Progenitor cell of endocrine pancreas (in vitro differentiated cells): ENCODE measurements at places on chromosomes 11 and 22. TPM values are rescaled to one million over a fixed set of nuclear protein-coding genes. Genes with fewer than 3 reads are reported as not detected.
A peak's percentile ranks its signal among the peaks of the same experiment; 100 is the strongest.

- H3K27ac ChIP-seq = no peak overlapping the region
- H3K36me3 ChIP-seq = no peaks in the 10 kb centered on the region
- H3K4me1 ChIP-seq = peaks cover 8% of the 10 kb centered on the region
- no peak for DNase-seq
- peaks cover 7% of the 10 kb centered on the region for H3K27me3 ChIP-seq
- H3K4me3 ChIP-seq = no peak overlapping the region
Measured at GRCh38 chr22:29872144-29872893, 10.7 kb upstream of the MTMR3 start.

The IGLL1 gene
- total RNA-seq = not detected in 2 replicates

- no peak overlapping the region for H3K4me3 ChIP-seq
- H3K36me3 ChIP-seq = peaks cover 4% of the 10 kb centered on the region
Measured at GRCh38 chr11:16099343-16099900, 256.9 kb downstream of the SOX6 start.

GRCh38 chr22:23115825-23116494, 25.8 kb downstream of the RSPH14 start:
- no peak overlapping the region for H3K4me3 ChIP-seq
- no peaks in the 10 kb centered on the region for H3K27me3 ChIP-seq
- no peaks in the 10 kb centered on the region for H3K36me3 ChIP-seq
- H3K27ac ChIP-seq = no peak overlapping the region
- DNase-seq = no peak

The OR56A1 gene
- total RNA-seq = 0.09 TPM in 1 of 2 replicates, not detected in the other

GRCh38 chr11:61482513-61482912, 26.0 kb upstream of the LRRC10B start:
- peaks cover 9% of the 10 kb centered on the region for H3K4me1 ChIP-seq
- H3K27ac ChIP-seq = no peak overlapping the region
- H3K36me3 ChIP-seq = peaks cover 2% of the 10 kb centered on the region
- peak; percentile 37 for DNase-seq

The TYR gene
- total RNA-seq = not detected in 2 replicates

DNA sequence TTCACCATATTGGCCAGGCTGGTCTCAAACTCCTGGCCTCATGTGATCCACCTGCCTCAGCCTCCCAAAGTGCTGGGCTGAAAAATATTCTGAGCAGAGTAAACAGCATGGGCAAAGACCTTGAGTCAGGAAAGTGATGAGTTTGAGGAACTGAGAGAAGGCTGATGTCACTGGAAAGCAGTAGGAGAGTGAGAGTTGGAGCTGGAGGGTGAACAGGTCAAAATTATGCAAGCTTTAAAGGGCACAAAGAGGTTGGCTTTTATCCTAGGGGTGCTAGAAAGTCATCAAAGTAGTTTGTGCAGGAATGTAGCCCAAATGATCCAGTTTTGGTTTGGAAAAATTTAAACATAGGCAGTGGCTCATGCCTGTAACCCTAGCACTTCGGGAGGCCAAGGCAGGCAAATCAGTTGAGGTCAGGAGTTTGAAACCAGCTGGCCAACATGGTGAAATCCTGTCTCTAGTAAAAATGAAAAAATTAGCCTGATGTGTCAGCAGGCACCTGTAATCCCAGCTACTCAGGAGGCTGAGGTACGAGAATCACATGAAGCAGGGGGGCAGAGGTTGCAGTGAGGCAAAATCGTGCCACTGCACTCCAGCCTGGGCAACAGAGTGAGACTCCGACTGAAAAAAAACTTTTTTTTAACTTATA, 44.7 kb upstream of the CXCR5 start:
- H3K36me3 ChIP-seq = no peaks in the 10 kb centered on the region
- no peak for DNase-seq
- H3K27ac ChIP-seq = no peak overlapping the region
- peaks cover 3% of the 10 kb centered on the region for H3K27me3 ChIP-seq
- no peaks in the 10 kb centered on the region for H3K4me1 ChIP-seq
- no peak overlapping the region for H3K4me3 ChIP-seq

DNA sequence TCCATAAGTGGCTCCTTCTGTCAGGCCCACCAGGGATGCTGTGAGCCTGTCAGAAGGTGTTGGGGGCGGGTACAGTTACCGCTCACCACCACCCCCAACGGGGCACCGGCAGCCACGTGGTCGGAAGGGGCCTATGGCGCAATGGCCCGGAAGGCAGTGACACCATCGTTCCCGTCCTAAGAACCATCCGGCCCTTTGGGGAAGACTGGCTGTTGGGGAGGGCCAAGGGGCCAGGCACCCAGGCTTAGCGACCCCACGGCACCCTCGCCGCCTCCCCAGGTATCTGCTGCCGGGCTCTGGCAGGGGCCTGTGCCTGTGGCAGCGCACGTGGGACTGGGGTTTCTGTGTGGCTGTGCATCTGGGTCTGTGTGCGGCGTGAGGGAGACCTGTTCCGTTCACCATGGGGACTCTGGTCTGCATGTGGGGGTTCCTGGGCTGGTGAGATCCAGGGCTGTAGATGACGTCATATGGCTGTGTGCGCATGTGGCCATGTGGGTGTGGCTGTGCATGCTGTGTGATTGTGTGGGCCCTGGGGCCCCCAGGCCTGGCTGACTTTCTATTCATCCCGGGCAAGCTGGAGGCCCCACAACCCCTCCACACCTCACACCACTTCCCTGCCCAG, 717 bp downstream of the OSM start:
- DNase-seq = no peak
- H3K4me1 ChIP-seq = no peaks in the 10 kb centered on the region
- H3K4me3 ChIP-seq = no peak overlapping the region
- H3K27me3 ChIP-seq = peaks cover 15% of the 10 kb centered on the region
- no peak overlapping the region for H3K27ac ChIP-seq

DNA sequence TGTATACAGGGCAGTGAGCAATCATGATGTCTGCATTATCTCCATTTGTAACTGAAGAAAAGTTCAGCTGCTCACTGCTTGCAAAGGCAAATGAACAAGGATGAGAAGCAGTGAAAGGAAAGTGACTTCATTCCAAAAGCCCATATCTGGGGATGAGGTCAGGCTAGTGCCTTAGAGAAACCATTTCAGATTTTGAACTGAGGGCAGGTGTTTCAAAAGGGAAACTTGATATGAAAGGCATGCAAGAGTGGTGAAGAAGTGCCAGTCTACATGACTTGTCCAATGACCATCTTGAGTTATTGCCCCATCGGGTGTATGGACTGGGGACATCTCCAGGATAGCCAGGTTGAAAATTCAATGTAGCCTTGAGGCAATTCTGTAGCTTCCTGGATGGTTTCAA, 7.3 kb upstream of the APOL4 start:
- DNase-seq = no peak
- peaks cover 4% of the 10 kb centered on the region for H3K4me1 ChIP-seq
- no peaks in the 10 kb centered on the region for H3K27me3 ChIP-seq
- H3K4me3 ChIP-seq = no peak overlapping the region

- H3K4me3 ChIP-seq = no peak overlapping the region
- H3K27ac ChIP-seq = peak overlapping the region; percentile 56
- H3K27me3 ChIP-seq = no peaks in the 10 kb centered on the region
- peaks cover 27% of the 10 kb centered on the region for H3K4me1 ChIP-seq
Measured at GRCh38 chr11:16968196-16968595, 46.0 kb downstream of the PLEKHA7 start.

DNA sequence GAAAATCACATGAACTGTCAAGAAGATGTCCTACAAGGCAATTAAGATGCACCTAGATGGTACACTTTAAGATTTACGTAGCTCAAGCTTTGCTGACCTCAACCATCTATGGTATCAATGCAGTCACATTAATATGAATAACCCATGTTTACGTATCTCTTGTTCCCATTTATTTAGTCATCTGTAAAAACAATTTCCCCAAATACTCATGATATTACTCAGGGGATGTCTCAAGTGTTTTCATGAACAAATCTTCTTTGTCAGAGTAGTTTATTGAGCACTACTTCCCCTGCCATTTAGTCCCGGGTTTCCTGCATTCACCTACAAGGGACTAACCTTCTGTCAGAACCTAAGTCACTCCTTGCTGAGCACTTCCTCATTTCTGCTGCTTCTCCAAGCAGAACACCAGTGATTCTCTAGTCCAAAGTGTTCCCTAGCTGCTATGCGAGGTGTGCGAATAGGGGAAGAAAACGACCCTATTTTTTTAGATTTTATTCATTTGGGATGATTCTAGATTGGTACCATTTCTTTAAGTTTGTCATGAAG, 554.3 kb upstream of the LRRC4C start:
- H3K4me3 ChIP-seq = no peak overlapping the region
- no peak for DNase-seq
- H3K27ac ChIP-seq = no peak overlapping the region

DNA sequence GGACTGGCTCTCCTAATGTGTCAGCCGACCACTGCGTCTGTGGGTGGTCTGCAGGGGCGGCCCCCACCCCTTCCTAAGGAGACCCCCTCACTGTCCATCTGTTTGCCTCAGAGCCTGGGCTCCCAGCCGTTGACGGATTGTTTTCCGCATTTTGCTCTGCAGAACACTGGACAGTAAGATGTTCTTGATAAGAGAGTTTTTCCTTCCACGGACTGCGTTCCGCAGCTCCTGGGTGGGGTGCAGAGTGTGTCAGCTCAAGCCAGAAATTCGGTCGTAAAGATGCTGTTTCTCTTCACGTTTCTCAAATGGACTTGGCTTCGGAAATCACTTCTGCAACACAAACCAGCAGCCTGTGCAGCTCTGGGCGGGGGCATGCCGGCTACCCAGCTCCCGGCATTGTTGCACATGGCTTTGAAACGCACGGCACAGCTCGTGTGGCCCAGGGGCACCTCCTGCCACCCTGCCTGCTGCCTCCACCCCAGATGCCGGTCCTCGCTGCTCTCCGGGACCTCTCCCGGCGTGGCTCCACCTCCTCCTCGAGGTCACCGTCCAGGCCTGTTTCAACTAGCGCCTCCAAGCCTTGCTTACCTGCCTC, 2.9 kb upstream of the MRGPRG start:
- H3K36me3 ChIP-seq = no peaks in the 10 kb centered on the region
- DNase-seq = no peak
- H3K4me1 ChIP-seq = no peaks in the 10 kb centered on the region
- no peak overlapping the region for H3K27ac ChIP-seq
- H3K27me3 ChIP-seq = peaks cover 62% of the 10 kb centered on the region

The SHANK3 gene
- 6.9 and 7.5 TPM in 2 replicates for total RNA-seq

The LRP4 gene
- 8.7 and 11.0 TPM in 2 replicates for total RNA-seq

DNA sequence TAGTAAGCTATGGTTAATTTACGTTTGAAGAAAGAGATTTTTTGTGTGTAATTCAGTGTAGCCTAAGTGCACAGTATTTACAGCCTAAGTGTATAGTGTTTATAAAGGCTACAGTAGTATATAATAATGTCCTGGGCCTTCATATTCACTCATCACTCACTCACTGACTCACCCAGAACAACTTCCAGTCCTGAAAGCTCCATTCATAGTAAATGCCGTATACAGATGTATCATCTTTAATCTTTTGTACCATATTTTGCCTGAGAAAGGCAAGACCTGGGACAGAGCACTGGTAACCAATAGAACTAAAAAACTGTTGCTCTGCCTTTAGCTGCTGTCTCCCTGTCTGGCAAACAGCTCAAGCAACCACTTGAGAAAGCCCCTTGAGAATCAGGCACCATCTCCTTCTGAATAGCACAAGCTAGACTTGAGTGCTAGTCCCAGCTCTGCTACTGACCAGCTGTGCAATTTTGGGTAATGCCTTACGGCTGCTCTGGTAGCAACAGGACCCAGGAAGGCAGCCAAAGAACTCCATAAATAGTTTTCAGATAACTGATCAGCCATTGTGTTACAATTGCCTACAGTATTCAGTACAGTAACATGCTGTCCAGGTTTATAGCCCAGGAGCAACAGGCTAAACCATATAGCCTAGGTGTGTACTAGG, 131.3 kb downstream of the KCNC1 start:
- no peak for DNase-seq
- no peak overlapping the region for H3K27ac ChIP-seq

The FADS1 gene
- 114 and 121 TPM in 2 replicates for total RNA-seq

GRCh38 chr11:128716661-128717210, 22.9 kb downstream of the FLI1 start:
- no peaks in the 10 kb centered on the region for H3K36me3 ChIP-seq
- H3K27ac ChIP-seq = no peak overlapping the region
- no peak overlapping the region for H3K4me3 ChIP-seq
- peaks cover 25% of the 10 kb centered on the region for H3K27me3 ChIP-seq
- H3K4me1 ChIP-seq = peaks cover 30% of the 10 kb centered on the region
- no peak for DNase-seq

The SCT gene
- total RNA-seq = 2.9 and 3.8 TPM in 2 replicates

The OR51B2 gene
- total RNA-seq = not detected in 2 replicates

DNA sequence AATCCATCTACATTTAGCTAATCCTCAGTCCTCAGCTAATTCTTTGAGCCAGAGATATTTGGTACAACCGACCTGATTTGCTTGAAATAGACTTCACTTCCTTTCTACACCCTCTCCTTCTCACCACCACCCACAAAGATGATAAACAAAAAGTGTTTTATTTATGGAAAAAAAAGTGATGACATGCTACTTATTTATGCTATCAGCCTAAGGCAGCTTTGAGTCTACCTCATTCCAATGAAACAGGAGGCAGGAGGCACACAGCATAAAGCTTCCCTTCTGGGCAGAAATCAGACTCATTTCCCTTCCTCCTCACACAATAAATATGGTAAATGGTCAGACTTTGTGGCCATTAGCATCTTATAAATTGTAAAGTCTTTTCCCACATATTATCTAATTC, 325.7 kb downstream of the SOX6 start:
- H3K27ac ChIP-seq = no peak overlapping the region
- peaks cover 12% of the 10 kb centered on the region for H3K4me1 ChIP-seq
- no peaks in the 10 kb centered on the region for H3K36me3 ChIP-seq
- H3K27me3 ChIP-seq = peaks cover 3% of the 10 kb centered on the region

DNA sequence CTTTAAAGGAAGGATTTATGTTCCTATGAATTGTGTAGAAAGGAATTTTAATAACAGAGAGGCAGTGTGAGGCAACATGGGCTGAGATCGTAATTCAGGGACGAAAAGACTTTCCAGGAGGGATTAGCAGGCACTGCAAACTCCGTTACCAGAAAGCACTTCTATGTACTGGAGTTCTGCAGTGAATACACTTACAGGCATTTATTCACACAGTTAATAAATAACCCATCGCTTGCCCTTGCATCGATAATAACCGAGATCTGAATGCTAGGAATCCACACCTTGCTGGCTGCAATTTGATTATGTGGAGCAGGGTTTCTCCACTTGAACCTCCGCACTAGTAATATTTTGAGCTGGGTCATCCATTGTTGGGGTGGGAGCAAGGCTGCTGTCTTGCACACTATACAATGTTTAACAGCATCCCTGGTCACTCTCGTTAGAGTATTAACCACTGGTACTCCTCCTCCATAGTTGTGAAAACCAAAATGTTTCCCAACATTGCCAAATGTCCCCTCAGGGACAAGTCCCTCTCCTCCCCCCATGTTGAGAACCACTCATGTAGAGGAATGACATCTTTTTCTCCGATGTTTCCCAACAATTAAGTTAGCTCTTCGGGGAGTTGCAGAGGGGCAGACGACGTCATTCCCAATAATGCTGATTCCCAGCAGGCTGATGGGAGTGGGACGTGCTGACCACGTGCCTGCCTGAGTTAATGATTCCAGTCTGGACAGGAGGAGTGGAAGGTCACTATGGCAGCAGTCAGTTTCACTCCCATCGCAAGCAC, 99.5 kb downstream of the SNX19 start:
- no peak overlapping the region for H3K4me3 ChIP-seq
- H3K4me1 ChIP-seq = peaks cover 25% of the 10 kb centered on the region
- H3K27me3 ChIP-seq = peaks cover 11% of the 10 kb centered on the region
- no peaks in the 10 kb centered on the region for H3K36me3 ChIP-seq
- peak overlapping the region; percentile 71 for H3K27ac ChIP-seq
- no peak for DNase-seq

GRCh38 chr11:16946477-16947282, 67.5 kb downstream of the PLEKHA7 start:
- peaks cover 17% of the 10 kb centered on the region for H3K4me1 ChIP-seq
- no peak for DNase-seq
- H3K36me3 ChIP-seq = no peaks in the 10 kb centered on the region
- no peak overlapping the region for H3K4me3 ChIP-seq
- H3K27ac ChIP-seq = peak overlapping the region; percentile 63
- H3K27me3 ChIP-seq = no peaks in the 10 kb centered on the region
